RWPE2 (cell line): ENCODE measurements at places on chromosomes 7 and 10.

DNA sequence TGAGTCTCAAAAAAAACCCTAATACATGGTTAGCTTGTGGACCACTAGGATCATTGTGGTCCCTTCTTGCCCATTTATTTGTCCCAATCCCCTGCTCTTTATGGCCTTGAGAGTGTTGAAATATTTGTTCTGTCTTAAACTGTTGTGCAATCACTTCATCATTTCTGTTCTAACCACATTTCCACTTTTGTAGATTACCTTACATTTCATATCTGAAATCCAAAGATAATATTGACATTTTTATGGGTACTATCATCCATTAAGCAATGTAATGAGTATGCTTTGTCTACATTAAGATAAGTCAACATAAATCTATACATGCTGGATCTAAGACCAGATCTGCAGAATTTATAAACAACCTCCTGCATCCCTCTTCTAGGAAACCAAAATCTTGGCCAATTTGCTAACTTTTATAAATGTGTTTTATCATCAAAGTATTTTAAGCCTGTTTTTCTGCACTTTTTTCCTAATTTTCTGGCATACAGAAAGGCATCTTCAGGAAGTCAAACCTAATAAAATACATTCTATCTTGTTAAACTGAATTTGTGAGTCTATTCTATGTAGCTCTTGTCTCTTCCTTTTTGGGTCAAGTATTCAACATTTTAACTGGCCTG is 359.4 kb upstream of the CELF2 start:
- no peak for DNase-seq
- H3K4me3 ChIP-seq, result no peak overlapping the region
- no peaks in the 10 kb centered on the region for H3K27me3 ChIP-seq
- H3K4me1 ChIP-seq, result peaks cover 19% of the 10 kb centered on the region
- H3K36me3 ChIP-seq, result no peaks in the 10 kb centered on the region

DNA sequence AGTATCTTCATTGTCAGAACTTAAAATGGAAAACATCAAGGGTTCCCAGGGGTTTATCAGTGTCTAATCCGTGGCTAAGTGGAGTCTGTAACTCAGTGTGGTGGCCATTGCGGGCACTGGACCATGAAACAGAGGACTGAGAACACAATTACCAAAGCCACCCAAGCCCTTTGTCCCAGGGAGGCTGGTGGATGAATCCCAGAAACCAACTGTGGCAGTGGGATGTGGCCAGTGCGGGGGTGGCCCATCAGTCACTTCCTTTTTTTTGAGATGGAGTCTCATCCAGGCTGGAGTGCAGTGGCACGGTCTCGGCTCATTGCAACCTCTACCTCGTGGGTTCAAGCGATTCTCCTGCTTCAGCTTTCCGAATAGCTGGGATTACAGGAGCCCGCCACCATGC is 61.8 kb downstream of the TACC2 start:
- H3K27me3 ChIP-seq, result no peaks in the 10 kb centered on the region
- H3K36me3 ChIP-seq, result no peaks in the 10 kb centered on the region
- peaks cover 7% of the 10 kb centered on the region for H3K4me1 ChIP-seq
- no peak overlapping the region for H3K27ac ChIP-seq
- DNase-seq, result no peak
- no peak overlapping the region for H3K4me3 ChIP-seq

DNA sequence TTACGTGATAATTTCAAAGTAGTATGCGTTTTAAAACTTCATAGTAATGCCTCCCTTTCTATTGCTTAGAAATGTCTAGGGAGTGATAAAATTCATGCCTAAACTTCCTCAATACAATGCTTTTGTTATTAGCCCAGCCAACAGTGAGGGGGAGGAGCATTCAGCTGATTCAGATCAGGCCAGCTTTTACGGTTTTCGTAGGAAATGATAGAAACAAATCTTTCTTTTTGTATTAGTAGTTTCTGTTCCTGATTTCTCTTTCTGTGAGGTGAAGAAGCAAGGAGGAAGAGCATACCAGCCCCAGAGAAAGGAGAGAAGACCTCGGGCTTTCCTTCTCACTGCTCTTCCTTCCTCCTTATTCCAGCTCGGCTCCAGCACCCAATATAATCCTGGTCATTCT is 35.2 kb upstream of the ITPRID1 start:
- no peaks in the 10 kb centered on the region for H3K36me3 ChIP-seq
- no peak overlapping the region for H3K27ac ChIP-seq
- no peak overlapping the region for H3K4me3 ChIP-seq
- no peak for DNase-seq
- no peaks in the 10 kb centered on the region for H3K4me1 ChIP-seq

DNA sequence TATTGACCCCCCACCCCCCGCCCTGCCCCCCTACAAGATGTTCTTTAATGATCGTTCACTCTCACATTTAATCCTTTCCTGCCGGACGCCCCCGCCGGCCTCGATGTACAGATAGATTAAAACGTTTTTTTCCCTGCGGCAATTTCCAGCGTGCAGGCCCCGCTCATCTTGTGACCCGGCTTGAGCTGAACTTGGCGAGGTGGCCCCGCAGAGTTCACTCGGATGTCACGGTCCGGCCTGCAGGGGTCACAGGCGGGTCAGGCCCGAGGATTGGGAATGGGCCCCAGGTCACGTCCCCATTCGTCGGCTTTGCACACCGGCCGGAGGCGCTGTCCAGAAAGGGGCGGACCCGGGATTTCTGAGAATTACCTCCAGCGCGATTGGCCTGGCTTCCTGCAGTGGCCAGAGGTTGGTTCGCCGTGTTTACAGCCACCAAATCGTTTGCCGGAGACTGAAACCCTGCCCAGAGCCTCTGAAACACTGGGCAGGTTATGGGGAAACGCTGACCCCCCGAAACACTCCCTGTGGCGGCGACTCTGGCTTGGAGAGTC is 1.9 kb upstream of the CYP26A1 start:
- no peaks in the 10 kb centered on the region for H3K4me1 ChIP-seq
- no peak overlapping the region for H3K4me3 ChIP-seq
- H3K27me3 ChIP-seq, result peaks cover 81% of the 10 kb centered on the region
- DNase-seq, result no peak

GRCh38 chr10:102599565-102600327 is 44.5 kb upstream of the TRIM8 start:
- no peak overlapping the region for H3K4me3 ChIP-seq
- H3K27ac ChIP-seq, result no peak overlapping the region
- H3K27me3 ChIP-seq, result no peaks in the 10 kb centered on the region
- H3K4me1 ChIP-seq, result peaks cover 10% of the 10 kb centered on the region

- no peak overlapping the region for H3K4me3 ChIP-seq
- no peaks in the 10 kb centered on the region for H3K36me3 ChIP-seq
- no peak for DNase-seq
- H3K4me1 ChIP-seq, result no peaks in the 10 kb centered on the region
- no peaks in the 10 kb centered on the region for H3K27me3 ChIP-seq
- no peak overlapping the region for H3K27ac ChIP-seq
Observed at GRCh38 chr7:77223261-77223660, 23.6 kb upstream of the FGL2 start.

DNA sequence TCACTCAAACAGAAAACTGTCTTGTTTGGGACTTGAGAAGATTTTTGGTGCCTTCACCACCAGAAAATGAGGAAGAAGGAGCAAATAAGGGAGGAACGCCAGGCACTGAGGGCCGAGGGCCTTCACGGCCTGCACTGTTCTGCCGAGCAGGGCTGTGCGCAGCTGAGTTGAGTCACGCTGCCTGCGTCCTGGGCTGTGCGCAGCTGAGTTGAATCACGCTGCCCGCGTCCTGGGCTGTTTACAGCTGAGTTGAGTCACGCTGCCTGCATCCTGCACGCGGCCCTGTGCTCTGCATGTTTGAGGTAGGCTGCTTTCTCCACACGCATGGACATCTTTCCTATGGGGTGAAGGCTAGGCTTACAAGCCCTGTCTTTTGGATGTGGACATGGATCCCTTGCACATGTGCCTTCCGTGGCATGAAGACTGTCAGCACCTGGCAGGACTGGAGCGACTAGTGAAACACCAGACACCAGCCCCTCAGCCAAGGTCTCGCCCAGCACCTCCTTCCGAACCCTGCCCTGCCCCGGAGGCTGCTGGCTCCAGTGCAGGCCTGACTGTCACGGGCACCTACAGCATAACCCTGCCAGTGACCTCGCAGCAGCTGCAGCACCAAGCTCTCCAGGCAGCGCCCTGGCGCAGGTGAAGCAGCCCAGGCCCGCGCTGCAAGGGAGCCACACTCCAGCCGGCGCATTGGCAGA is 96.7 kb downstream of the HTR5A start:
- H3K4me1 ChIP-seq, result no peaks in the 10 kb centered on the region
- no peak overlapping the region for H3K4me3 ChIP-seq
- H3K27ac ChIP-seq, result no peak overlapping the region

DNA sequence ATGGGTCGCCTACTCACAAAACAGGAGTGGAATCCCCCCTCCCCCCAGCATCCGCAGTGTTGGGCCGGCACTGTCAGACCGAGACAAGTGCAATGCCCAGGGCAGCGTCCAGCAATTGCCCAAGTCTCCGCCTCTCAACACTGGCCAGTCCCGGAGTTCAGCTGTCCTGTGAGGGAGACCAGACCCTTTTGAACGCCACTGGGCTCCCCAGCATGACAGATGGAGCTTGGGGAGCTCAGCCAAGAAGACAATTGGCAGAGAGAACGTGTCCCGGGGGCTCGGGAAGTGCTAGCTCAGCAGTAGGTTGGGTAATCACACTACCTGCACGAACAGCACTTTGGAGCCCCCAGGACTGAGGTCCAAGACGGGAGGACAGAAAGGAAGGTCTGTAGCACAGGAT is 4.7 kb downstream of the COPS6 start:
- H3K4me3 ChIP-seq, result no peak overlapping the region
- H3K27ac ChIP-seq, result no peak overlapping the region
- no peak for DNase-seq
- no peaks in the 10 kb centered on the region for H3K4me1 ChIP-seq

- no peaks in the 10 kb centered on the region for H3K27me3 ChIP-seq
- H3K4me1 ChIP-seq, result no peaks in the 10 kb centered on the region
- no peak overlapping the region for H3K4me3 ChIP-seq
- H3K27ac ChIP-seq, result no peak overlapping the region
- no peaks in the 10 kb centered on the region for H3K36me3 ChIP-seq
- no peak for DNase-seq
Observed at GRCh38 chr7:50725774-50726173, 56.9 kb downstream of the GRB10 start.

GRCh38 chr7:157522954-157523353 is 186.2 kb downstream of the DNAJB6 start:
- no peak overlapping the region for H3K27ac ChIP-seq
- no peaks in the 10 kb centered on the region for H3K4me1 ChIP-seq
- H3K36me3 ChIP-seq, result no peaks in the 10 kb centered on the region
- peaks cover 3% of the 10 kb centered on the region for H3K27me3 ChIP-seq

GRCh38 chr10:61280303-61280702 is 172.9 kb downstream of the TMEM26 start:
- no peak overlapping the region for H3K27ac ChIP-seq
- no peaks in the 10 kb centered on the region for H3K4me1 ChIP-seq

DNA sequence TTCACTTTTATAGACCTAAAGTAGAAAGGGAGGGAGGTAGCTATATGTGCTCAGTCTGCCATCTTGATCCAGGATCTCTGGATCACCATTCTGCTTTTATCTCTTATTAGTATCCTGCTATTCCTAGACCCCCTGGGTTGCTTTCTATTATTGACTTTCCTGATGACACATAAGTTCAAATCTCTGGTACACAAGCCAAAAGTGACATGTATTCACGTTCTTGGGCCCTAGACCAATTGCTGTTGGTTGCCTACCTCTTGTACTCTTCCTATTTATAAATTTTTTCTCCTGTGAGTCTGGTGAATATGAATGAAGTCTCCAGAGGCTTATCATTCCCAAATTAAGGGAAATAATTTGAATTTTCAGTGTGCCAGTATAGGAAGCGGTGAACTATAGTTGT is 56.9 kb downstream of the DNMBP start:
- H3K27me3 ChIP-seq, result no peaks in the 10 kb centered on the region
- DNase-seq, result no peak
- H3K4me3 ChIP-seq, result no peak overlapping the region
- no peak overlapping the region for H3K27ac ChIP-seq

DNA sequence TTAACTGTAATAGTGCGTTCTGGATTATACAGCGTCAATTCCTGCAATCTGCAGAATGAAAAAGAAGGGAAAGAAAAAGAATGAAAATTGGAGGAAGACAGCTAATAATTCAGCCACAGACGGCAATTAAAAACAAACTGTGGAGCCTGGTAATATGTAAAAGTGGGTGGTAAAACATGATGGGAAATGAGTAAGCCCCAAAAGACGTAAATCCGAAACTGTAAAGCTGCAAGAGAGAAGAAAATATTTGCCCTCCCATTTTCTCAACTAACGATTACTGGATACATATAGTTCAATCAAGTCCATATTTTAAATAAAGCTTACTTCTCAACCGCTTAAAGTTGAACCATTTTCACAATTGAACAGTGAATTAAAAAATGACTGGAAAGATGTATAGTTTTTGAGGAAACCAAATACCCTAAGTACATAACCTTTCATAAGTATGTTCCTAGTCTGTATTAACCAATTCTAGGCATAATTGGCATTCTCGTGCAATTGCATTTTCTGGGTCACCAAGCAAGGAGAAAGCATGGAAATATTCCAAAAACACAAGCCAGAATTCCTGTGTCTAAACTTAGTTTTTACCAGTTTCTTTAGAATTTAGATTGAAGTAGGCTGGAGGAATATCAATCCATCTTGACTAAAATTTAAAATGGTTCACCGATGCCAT is 44.8 kb downstream of the MALSU1 start:
- H3K27ac ChIP-seq, result no peak overlapping the region
- H3K4me3 ChIP-seq, result no peak overlapping the region
- H3K27me3 ChIP-seq, result no peaks in the 10 kb centered on the region
- H3K4me1 ChIP-seq, result peaks cover 23% of the 10 kb centered on the region

- H3K4me3 ChIP-seq, result no peak overlapping the region
- no peaks in the 10 kb centered on the region for H3K27me3 ChIP-seq
Observed at GRCh38 chr10:121956111-121957061, 18.6 kb downstream of the NSMCE4A start.

- H3K36me3 ChIP-seq, result peaks cover 6% of the 10 kb centered on the region
- H3K4me1 ChIP-seq, result peaks cover 16% of the 10 kb centered on the region
- H3K4me3 ChIP-seq, result peak overlapping the region; percentile 78
- no peak for DNase-seq
- no peaks in the 10 kb centered on the region for H3K27me3 ChIP-seq
- peak overlapping the region; percentile 73 for H3K27ac ChIP-seq
Observed at GRCh38 chr10:118753331-118754228, 1.2 kb downstream of the CACUL1 start.

DNA sequence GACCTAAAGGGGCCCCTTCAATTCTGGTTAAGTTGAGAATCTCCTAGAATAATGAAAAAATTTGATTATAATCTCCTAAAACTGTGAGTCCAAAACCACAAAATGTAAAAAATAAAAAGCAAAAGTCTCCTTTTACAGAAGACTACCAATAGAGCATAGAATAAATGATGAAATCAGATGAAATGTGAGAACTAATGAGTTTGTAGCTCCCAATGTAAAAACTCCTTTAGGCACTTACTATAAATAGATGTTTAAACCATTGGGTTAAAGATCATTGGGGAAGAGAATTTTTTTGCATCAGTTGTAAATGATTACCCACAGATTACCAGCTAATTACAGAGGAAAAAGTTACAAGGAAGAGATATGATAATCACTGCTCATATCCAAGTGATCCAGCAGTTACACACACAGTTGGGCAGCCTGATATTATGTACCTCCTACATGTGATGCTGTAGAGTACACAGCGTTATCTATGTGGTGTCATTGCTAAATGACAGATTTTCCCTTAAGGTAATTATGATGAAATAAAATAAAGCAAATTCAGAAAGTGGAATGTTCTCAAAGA is 282.7 kb upstream of the SEMA3D start:
- no peak overlapping the region for H3K27ac ChIP-seq
- DNase-seq, result no peak
- peaks cover 4% of the 10 kb centered on the region for H3K27me3 ChIP-seq
- no peaks in the 10 kb centered on the region for H3K36me3 ChIP-seq
- H3K4me3 ChIP-seq, result no peak overlapping the region
